ENCODE measurements at places on chromosomes 2 and 18.

- no peak for DNase-seq
These were observed 305.5 kb downstream of the PTPRM start for GRCh38 chr18:7872569-7872968.

DNA sequence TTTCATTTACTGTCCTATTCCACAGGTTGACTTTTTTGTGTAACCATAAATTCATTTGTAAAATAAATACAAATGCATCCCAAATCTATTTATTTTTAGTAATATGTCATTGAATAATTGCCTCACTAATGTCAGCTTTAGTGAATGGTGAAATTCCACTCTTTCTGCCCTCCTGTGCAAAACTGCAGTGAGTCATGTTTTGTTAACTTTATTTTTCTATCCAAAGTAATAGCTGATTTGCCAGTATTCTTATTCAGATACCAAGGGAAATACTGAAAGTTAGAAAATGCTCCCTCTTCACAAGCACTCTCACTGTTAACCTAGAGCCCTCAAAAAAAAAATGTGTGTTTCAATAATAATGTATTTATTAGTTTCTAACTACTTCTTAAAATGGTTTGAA is 322.8 kb downstream of the RIT2 start:
- no peak for DNase-seq

DNA sequence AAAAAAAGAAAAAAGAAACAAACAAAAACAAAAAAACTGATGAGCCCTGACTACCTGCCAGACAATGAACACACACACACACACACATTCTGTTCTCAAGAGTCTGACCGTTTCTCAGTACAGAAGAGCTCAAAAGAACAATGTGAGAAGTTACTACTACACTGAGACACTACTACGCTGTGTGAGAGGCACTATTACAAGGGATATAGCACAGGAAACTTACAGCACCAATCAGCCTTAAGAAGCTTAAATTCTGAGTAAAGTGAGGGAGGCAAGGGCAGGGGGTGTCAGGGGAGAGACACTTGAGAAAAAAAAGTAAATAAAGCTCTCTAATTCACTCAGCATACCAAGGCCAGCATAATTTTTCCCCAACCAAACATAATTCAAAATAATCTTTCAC is 32.5 kb downstream of the WDR33 start:
- DNase-seq: no peak

DNA sequence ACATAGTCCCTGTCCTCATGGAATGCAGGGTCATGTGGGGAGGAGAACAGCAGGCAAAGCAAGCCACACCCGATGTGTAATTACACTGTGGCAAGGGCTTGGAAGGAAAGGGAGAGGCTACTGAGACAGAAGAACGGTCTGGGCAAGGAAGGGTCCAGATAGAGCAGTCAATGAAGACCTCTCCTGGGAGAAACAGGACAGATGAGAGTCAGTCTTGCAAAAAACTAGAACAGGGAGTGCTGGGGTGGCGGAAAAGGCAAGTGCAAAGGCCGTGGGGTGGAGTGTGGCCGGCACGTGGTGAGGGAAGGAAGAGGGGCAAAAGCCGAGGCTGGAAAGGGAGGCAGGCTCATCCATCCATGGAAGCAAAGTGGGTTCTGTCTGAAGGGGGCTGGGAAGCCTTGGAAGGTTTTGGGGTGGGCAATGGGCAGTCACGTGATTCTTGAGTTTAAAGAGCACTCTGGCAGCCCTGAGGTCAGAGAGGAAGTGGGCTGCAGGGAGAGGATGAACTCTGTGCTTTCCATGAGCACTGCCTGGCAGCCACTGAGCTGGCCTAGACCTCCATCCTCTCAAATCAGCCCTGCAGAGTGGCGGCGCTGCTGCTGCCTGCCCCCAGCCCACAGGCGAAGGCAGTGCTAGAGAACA is 182.2 kb downstream of the INHBB start:
- no peak for DNase-seq

DNA sequence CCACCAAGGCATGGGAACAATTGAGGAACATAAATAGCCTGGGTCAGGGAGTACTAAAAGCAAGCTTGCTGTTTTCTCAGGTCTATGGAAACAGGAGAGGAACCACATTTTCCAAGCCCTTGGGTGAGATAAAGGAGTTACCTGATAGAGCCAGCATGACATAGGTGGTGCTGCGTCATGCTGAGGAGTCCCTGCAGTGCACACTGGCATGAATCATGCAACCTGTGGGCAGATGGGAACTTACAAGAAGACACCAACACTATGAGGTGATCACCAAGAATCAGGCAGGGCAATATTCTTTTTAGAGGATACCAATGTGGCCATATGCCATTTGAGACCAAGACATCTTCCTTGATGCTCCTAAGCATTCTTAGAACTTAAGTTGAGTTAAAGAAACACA is 531.8 kb downstream of the ZEB2 start:
- no peak for DNase-seq

DNA sequence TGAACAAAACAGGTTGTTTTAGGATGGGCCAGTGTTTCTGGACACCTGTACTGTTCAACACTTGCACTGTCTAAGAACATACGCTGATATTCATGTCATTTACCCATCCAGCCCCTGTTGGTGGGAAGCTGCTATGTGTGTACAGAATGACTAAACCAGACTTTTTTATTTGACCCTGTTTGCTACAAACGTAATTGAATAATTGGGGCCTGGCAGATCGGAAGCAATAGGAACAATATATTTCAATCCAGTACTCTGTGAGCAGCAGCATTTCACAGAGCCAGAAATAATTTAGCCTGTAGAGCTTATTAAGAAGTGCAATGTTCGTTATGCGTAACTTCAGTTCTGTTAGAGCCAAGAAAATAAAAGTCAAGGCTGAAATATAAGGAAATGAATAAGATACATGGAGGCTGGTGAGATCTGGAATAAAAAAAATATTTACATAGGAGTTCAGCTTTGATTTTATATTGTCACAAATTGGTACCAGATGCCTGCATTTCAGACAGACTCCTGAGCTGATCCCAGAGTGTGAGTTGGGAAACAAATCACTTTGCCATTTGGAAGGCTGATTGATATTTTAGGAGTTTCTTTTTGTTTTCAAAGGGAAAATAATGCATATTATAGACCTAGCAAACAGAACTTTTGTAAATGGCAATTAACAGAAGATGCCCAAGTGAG is 19.7 kb downstream of the CABLES1 start:
- DNase-seq: no peak

DNA sequence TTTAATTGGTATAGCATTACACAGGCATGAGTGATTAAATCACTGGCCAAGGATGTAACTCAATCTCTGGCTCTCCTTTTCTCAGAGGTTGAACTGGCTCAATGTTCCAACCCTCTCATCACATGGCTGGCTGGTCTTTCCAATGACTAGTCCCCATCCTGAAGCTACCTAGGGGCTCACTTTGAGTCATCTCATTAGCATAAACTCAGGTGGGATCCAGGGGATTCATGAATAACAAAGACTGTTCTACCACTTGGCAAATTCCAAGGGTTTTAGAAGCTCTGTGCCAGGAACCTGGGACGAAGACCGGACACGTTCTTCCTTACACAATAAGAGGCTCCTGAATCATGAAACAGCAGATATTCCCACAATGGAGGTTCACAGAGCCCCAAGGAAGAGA is 145.0 kb upstream of the SPATS2L start:
- no peak for DNase-seq

DNA sequence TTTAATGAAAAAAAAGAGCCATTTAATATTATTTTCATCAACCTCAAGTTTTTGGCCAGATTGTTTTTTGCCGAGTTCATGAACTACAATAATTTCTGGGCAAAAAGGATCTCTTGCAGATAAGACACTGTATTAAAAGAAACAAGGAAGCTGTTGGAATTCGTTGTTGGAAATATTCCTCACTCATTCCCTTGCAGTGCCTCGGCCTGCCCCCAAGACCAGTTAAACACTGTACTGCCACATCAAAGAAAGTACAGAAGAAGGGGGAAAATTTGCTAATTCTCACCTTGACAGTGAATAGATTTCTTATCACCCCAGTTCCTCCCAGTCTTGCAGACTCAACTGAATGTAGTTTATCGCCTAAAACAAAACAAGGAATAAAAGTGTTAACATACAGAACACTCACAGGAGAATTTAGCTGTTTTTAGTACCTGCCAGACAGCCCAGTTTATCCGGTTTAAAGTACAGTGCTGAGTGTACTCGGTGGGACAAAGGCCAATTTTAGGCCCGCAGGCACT is 1.2 kb downstream of the IDH1 start:
- no peak for DNase-seq

DNA sequence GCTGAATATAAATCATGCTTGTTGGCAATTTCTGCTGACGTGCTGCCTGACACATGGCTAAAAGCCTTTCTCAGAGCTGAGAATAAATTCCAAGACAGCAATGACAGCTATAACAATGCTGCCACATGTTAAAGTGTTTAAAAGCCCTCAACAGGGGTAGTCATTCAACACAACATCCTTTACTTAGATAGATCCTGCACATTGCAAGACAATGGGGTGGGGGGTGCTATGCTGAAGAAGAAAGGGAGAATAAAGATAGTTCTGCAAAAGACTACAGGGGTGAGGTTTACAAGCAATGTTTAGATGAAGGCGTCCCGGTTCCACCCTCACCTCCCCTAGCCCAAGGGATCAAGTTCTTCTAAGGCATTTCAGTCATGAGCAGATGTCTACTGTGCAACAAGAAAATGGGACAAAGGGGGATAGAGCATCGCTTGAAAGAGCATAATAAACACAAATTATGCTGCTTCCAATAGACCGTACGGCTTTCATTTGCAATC is 291.0 kb upstream of the ACVR2A start:
- no peak for DNase-seq

DNA sequence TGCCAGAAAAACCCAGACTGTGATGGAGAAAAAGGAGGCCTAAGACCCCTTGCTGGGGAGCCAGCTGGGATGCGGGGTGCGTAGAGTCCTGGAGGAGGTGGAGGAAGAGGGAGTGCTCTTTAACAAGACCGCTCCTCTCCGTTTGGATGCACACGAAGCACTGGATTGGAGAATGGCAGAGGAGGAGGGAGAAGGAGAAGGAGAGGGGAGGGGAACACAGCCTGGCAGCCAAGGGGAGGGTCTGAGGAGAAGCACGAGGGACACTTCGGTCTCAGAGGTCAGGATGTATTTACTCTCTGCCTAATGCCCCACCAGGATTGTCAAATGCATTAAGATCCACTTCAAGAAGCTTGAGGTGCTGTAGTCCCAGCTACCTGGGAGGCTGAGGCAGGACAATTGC is 42.0 kb upstream of the SLC35G4 start:
- DNase-seq: no peak

DNA sequence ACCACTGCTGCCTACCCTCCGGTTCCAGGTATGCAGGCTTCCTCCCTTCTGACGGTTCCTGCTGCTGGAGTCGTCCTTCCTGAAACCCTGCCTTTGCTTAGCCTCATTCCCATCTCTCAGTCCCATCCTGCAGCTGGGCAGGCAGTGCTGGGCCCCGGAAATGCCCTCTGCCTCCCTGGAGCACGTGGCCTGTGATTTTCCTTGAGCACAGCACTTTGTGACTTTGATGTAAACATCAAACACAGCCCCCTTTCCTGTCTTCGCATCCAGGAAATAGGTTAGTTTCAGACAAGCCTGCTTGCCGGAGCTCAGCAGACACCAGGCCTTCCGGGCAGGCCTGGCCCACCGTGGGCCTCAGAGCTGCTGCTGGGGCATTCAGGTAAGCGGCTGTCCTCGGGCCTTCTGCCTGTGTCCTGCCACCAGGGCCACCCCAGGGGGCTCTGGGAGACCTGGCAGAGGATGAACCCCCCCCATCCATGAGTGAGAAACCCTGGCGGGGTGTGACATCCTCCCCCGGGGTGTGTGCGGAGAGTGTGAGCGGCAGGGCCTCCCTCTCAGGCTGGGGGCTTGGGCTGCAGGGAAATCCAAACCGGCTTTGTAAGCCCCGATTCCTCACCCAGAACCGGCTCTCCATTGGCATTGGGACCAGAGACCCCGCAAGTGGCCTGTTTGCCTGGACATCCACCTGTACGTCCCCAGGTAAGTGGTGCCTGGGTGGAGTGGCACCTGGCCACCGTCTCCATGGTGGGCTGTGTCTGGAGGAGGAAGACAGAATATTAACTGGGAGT is at the start of gene ZAP70:
Gene ZAP70, plus strand, starts transcription at position 281 of the 788 bp plus-strand sequence. CDS start 10,461 bp downstream, outside the sequence.
- DNase-seq: no peak

- no peak for DNase-seq
These were observed 417.5 kb upstream of the MYT1L start for GRCh38 chr2:2748399-2749205.

DNA sequence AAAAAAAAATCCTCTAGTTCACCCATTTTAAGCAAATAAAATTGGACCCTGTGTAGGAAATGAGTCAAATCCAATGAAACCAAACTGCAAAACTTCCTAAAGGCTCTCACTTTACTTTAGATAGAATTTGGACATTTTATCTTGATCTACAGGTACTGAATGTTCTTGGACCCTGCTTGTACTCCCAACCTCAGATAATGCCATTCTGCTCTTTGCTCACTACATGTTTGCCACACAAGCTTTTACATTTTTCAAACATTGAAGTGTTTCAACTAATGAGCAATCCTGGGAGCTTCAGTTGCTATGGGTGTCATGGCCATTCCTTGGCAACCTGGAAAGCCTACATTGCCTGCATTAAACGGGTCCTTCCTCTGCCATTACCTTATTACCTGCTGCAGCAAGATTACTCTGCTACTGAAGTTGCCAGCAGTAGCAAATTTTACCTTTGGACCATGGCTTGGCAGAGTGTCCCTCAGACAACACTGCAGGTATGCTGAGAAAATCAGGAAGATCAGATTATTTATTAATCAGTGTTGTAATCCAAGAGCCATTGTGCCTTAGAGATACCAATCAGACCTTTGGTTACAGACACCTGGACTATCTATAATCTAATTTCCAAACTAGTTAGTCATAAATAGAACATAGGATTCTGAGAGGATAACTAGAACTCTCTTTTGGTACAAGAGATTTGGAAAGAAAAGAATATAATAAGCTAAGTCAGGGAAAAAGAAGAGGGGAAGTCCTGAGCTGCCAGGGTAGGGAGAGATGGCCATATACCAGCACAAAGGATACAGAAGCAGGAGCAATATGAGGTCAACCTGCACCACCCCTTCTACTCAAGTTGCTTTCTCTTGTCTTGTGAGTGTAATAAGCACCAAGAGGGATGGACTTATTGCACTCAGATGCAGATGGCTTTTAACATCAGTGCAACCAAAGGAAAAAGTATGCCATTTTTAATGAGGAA is 293.3 kb upstream of the TFPI start:
- DNase-seq: no peak

GRCh38 chr2:100243631-100244030 is 78.7 kb downstream of the LONRF2 start:
- no peak for DNase-seq

DNA sequence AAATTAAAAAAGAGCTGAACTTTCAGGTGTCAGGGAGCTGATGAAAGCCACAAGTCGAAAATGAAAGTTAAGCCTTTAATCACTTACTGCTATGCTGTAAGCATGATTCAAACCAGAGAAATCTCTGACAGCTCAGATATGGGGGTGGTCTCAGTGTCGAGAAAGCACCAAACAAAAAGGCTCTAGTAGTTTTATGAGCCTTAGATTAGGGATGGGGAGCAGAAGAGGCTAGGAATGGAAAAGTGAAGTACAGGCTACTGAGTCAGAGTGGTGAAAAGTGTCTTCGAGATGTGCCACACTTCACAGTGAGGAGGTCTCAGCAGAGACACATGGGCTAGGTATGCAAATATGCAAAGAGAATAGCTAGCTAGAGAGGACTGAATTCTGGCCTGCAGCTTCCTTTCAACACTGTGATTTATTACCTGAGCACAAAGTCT is 482.2 kb downstream of the SPAG16 start:
- DNase-seq: no peak

All from substantia nigra (tissue), 51 donors.